BJ (cell line): ENCODE measurements at places on chromosomes 16 and 17.

DNA sequence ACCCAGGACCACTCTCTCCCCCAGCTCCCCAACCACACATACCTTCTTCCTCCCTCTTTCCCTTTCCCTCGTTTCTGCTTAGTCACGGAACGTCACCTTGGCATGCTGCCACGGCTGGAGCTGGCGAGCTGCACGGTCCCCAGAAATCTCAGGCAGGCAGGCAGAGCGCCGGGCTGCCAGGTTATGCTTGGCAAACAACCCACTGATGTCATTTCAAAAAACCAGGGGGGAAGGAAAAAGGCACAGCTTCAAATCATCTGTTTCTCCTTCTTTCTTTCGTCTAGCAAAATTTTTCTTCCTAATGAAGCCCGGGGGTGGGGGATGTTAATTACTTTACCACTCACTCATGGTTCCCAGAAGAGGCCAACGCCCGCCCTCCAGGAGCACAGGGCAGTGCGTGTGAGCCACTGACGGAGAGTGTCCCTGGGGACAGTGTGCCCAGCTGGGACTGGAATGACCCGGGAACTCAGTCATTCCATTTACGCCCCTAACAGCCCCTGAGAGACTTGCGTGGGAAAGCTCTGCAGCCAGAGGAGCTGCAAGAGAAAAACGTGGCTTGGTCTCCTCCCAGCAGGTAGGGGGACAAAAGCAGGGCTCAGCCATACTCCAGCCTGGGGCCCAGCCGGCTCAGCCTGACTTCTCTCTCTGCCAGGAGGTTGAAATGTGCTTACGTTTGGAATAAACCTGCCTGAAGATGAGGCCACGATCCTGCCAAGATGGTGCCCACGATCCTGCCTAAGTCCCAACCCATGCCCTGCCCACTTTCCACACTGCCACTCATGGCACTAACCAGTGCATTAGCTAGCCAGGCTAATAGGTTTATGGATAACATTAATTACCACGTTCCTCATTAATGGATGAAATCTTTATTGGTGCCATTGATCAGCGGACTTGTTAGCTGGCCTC is 198.9 kb downstream of the ZFHX3 start:
- DNase-seq, result peak; percentile 50

- DNase-seq, result no peak
Measured at GRCh38 chr16:81096715-81097208, 567 bp upstream of the GCSH start.

DNA sequence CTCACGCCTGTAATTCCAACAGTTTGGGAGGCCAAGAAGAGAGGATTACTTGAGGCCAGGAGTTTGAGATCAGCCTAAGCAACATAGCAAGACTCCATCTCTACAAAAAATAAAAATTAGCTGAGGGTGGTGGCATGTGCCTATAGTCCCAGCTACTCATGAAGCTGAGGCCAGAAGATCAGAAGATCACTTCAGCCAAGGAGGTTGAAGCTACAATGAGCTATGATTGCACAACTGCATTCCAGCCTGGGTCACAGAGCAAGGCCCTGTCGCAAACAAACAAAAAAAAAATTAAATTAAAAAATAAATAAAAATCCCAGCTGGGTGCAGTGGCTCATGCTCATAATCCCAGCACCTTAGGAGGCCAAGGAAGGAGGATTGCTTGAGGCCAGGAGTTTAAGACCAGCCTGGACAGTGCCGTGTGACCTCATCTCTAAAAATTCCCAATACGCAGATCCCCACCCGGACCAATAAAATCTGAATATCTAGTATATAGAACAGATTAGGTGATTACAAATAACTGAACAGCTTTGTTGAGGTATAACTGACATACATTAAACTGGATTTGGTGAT is 18.2 kb upstream of the ATF7IP2 start:
- no peak for DNase-seq

DNA sequence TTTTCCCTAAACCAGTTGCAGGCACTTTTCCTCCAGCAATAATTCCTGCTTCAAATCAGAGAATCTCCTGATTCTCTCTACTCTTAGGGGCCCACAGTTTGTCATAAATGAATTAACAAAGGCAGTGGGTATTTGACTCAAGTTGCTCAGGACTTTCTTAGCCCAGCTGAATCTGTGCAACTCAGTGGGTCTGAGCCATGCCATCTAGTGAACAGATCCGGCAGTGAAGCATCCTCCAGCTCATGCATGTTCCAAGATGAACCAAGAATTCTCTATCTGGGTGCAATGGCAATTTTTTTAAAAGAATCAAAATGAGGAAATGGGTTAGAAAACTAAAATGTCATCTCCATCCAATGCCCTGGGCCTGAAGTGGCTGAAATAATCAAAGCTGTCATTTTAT is 575.2 kb upstream of the CDH11 start:
- DNase-seq, result no peak

DNA sequence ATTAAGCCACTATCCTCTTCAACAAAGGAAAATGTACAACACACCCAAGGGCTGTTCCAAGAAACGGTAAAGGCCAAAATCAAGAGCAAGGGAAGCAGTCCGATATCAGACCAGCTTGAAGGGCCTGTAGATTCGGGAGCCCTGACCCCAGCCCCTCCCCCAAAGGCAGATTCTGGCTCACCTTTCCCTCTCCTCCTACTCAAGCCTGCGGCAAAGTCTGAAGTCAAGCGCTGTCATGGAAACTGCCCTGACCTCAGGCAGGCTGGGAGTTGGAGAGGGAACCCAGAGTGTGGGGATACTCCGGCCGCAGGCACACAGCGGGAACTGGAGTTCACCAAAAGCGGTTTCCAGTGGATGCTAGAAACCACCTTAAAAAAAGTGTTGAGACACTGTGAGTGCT is 1.8 kb downstream of the ALYREF start:
- no peak for DNase-seq

- DNase-seq, result no peak
Measured at GRCh38 chr16:56600398-56600999, 7.9 kb upstream of the MT2A start.

GRCh38 chr17:61996916-61997605 is 68.0 kb downstream of the MED13 start:
- DNase-seq, result no peak

DNA sequence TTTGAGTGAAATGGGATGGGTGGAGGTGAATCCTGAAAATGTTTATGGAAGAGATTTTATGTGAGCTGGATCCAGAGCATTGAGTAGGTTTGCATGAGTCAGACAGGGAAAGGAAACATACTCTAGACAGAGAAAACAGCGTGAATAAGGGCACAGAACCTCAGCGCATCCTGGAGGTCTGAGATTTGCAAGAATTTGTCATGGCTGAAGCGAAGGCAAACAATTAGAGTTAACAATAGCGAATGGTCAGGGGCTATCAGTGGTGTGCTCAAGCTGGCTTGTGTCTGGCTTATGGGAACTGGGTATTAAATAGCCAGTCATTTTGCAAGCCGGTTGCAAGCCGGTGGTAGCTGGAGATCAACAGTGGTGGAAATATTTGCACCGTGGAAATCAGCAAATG is 36.4 kb downstream of the MAP2K6 start:
- no peak for DNase-seq

- no peak for DNase-seq
Measured at GRCh38 chr17:31834448-31834847, 24.6 kb downstream of the COPRS start.

DNA sequence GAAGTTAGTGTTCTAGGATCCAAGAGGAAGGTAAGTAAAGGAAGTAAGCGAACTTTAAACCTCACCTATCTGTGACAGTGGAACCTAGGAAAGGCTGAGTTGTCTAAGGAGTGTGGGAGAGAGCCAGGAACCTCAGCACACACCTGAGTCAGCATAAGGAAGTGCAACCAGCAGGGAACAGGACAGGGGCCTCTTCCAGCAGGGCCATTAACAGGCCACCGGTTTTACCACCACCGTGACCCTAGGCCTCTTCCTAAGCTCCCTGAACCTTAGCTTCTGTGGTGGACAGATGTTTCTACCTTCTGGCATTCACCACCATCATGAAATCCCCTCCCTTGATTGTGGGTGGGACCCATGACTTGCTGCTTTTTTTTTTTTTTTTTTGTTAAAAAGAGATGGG is 26.7 kb upstream of the GPATCH8 start:
- no peak for DNase-seq

DNA sequence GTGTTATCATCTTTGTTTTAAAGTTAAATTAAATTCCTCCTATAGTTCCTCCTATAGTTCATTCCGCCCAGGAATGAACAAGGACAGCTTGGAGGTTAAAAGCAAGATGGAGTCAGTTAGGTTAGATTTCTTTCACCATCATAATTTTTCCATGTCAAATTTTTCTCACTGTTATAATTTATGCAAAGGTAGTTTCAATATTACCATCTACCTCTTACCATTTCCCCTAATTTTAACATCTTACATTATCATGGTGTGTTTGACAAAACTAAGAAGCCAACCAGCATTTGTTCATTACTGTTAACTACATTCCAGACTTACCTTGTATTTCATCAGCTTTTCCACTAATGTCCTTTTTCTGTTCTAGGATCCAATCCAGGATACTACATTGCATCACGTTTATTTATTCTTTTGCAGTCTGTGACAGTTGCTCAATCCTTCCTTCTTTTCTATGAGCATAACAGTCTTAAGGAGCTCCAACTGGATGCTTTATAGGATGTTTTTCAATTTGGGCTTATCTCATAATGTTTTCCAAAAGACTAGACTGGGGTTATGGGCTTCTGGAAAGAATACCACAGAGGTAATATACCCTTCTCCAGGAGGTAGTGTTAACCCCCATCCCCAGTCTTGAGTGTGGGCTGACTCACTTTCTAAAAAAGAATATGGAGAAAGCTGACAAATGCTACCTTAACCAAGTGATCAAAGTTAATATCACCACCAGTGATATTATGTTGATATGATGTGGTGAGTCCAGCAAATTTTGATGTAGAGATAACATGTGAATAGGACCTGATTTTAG is 158.5 kb downstream of the PPM1E start:
- no peak for DNase-seq

DNA sequence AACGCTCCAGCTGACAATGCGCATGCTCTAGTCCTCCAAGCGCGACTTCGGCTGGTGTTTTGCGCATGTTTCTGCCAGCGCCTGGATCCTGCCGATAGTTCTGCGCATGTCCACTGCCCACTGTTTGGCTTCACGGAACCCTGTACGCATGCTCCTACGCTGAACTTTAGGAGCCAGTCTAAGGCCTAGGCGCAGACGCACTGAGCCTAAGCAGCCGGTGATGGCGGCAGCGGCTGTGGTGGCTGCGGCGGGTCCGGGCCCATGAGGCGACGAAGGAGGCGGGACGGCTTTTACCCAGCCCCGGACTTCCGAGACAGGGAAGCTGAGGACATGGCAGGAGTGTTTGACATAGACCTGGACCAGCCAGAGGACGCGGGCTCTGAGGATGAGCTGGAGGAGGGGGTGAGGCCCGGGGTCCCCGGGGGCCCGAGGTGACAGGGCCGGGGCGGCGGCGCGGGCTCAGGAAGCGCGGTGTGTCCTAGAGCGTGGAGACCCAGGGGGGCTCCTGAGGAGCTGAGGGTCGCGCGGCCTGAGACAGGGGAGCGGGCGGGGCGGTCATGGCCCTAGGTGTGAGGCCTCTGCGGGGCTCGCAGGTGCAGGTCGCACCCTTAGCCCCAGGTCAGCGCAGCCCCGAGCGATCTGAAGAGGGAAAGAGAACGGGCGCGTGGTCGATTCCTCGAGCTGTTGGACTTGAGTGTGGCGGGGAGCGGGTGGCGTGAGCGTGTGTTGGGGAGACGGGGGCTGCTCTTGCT is at the start of the genes RPS6KB1 and TUBD1:
RPS6KB1 (plus strand) TSS at position 198 of the 752 bp plus-strand sequence; CDS start at position 262, 64 bp downstream.
TUBD1 (minus strand) TSS at position 20 of the 752 bp plus-strand sequence. CDS start 1,941 bp downstream, outside the sequence.
- peak; percentile 99 for DNase-seq

GRCh38 chr17:61627658-61628057 is 36.6 kb upstream of the NACA2 start:
- DNase-seq, result no peak

GRCh38 chr16:50747207-50747956 is 5.5 kb downstream of the CYLD start:
- no peak for DNase-seq

- DNase-seq, result peak; percentile 64
Measured at GRCh38 chr16:4052801-4053293, 63.4 kb downstream of the ADCY9 start.

DNA sequence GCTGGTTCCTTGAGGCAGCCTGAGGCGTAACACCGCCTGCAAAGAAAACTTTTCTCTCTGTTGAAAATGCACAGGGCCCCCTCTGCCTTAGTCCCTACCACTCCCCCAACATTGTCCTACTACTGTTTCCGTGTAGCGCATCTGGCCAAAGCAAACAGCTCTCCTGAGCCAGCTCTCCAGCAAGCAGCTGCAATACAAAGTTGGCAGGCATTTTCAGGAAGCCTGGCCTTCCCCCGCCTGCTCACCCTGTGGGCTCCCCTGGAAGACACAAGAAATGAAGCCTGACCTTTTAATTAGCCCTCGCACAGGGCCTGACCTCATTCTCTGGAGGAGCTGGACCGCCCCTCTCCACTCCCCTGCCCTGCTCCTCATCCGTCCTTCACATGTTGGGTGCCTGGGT is 66.7 kb downstream of the SOX9 start:
- no peak for DNase-seq

GRCh38 chr16:57127836-57128235 is 35.5 kb downstream of the CPNE2 start:
- no peak for DNase-seq

GRCh38 chr16:75127713-75128415 is 11.3 kb upstream of the LDHD start:
- DNase-seq, result no peak

DNA sequence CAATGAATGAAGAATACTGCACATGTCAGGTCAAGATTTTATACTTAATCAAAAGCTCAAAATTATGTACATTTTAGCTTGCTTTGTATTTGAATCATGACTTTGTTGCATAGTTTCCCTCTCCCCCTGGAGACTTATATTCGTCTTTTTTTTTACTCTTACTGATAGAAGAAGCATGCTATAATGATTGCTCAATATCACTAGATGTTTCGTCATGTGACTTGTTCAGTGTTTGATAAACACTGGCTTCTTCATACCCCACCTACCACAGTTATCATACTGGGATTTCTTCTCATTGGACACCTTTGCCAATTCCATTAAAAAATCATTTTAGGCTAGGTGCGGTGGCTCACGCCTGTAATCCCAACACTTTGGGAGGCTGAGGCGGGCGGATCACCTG is 148.7 kb downstream of the FTO start:
- DNase-seq, result no peak

GRCh38 chr16:87496447-87496801 is 3.6 kb upstream of the ZCCHC14 start:
- no peak for DNase-seq

GRCh38 chr16:87207509-87207908 is 109.7 kb downstream of the C16orf95 start:
- DNase-seq, result peak; percentile 76

DNA sequence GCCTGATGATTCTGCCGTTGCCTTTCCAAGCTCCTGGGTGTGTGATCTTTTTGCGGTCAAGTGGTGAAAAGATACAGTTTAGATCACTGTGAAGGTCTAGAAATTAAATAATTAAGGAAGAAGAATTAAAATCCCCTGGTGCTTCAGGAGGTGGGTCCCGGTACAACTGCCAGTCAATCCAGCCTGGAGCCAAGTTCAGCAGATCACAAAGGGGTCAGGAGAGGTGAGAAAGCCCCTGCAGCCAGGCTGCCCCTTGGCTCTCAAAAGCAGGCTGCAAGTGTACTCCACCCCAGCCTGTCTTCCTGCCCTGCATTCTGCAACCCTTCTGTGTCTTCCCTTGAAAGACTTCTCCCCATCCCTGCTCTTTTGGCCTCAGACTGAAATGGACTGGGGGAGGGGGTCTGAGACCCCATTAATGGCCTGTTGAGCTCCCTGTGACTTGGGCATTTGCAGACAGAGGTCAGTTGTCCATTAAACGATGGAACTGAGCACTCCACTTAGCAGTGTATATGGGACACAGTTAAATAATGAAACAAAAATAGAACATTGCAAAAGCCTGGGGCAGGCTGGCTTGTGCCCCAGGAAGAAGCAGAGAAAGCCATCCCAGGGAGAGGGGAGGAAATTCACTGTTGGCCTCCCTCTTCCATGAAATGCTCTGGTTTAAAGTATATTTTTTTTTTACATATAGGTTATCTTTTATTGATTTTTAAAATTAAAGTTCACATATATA is 15.1 kb downstream of the CACNG5 start:
- DNase-seq, result no peak
